NCI-H1436 treated with DMSO at 0.1 percent for 48 hours (cell line): ENCODE measurements at places on chromosomes 16 and 17.

DNA sequence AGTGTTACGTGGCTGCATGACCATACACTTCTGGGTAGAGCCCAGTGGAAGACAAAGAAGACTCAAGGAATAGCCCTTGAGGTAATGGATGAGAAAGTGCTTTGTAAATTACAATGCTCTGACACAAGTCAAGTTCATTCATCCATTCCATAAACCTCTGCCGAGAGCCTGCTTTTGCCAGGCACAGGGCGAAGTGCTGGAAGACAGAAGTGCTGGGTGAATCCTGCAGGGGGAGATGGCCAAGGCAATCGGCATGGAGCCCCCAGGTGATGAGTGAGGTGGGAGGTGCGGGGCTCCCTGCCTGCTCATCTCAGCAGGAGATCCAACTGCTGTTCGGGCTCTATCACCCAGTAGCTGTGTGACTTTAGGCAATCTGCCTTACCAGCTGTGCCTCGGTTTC is 2.8 kb upstream of the SOCS3 start:
- DNase-seq: no peak

- no peak for DNase-seq
These were observed 7.1 kb downstream of the PRSS53 start for GRCh38 chr16:31081428-31082351.

DNA sequence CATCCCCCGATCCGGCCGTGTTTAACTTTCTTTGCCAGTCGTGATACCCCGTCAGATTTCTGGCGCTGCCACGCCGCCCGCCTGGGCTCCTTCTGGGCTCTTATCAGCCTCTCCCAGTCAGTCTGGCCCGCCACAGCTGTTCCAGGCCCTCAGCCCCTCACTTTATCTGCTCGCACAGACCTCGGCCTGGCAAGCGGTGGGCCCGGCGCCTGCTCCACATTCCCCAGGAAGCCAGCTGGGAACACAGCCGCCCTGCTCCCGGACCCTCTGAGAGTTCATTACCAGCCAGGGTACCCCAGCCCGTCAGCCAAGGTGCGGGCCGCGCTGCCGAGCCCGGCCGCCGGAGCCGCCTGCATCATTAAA is 157.5 kb downstream of the ZNF423 start:
- DNase-seq: no peak

DNA sequence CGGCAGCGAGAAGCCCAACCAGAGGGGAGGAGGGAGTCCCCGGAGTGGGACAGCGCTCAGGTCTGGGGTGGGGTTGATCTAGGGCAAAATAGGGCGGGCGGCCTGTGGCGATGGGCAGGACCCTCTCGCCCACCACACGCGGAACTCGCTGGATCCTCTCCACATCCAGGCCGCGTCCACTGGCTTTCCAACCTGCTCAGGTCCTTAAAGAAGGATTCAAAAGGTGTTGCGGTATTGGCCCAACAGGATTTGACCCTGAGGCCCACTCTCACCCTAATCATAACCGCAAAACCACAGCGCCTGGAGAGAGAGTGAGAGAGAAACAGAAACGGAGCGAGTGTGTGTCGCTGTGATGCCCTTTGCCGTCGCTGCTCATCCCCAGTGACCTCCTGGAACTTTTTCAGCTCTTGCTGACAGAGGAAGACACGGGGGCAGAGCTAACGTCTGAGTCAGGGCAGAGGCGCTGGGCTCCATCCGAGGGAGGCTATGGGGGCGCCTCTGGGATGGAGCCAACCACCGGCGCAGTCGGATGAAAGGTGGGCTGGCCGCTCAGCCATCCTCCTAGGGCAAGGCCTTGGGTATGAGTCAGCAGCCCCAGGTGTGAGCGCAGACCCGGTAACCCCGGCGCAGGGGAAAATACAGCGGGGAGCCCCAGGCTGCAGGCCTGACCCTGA is 16.7 kb upstream of the OR1F1 start:
- DNase-seq: no peak
